ENCODE measurements at places on chromosomes 2 and 18.

GRCh38 chr18:71798986-71799673 lies 745.0 kb downstream of the CBLN2 start:
- DNase-seq = no peak

DNA sequence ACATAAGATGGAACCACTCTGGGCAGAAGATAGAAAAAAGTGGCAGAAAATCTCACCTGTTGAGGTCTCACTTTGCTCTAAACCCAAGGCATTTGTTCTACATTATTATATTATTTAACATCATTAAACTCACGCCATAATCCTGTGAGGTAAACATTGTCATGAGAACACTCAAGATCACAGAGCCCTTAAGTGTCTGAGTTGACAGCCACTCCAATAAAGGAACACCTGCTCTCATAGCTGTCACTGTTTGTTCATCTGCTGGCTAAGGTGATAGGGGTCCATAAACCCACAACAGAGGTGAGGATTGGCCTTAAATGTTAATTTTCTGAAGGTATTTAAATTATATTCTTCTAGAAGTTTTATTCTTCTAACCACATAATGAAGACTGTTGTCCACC lies 439.7 kb downstream of the RIT2 start:
- no peak for DNase-seq

DNA sequence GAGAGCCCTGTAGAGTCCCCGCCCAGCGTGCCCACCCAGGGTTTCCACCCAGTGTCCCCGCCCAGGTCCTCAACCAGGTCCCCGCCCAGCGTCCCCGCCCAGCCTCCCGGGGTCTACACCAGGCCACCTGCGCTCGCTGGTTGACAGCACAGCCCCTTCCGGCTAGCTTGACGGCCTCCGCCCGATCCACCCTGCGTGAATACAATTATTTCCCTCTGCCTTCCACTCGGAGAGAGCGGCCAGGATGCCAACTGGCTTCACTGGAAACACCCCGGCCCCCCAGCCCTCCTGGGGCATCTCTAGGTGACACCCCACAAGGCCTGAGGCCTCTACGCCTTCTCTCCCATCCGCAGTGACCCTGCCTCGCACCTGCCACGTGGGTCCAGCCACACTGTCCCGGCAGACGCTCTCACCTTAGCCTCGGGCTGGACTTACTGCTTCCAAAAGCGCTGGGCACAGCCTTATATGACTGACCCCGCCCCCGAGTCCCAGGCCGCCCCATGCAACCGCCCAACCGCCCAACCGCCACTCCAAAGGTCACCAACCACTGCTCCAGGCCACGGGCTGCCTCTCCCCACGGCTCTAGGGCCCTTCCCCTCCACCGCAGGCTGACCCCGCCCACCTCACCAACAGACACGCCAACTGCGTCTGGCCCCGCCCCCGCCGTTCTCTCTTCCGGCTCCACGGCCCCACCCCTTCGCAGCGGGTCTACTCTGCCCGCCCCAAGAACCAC lies 188.1 kb downstream of the LAMA1 start:
- DNase-seq = no peak

GRCh38 chr2:208311321-208311720 lies 45.3 kb downstream of the PIKFYVE start:
- DNase-seq = no peak

GRCh38 chr2:231422056-231422455 lies 26.5 kb downstream of the B3GNT7 start:
- no peak for DNase-seq

GRCh38 chr2:120540719-120541552 lies 194.7 kb upstream of the GLI2 start:
- no peak for DNase-seq

- no peak for DNase-seq
These were observed 323.0 kb downstream of the TSN start for GRCh38 chr2:122078451-122078850.

GRCh38 chr18:59787998-59788790 lies 91.0 kb upstream of the CCBE1 start:
- peak; percentile 74 for DNase-seq

GRCh38 chr2:134207589-134208209 lies 46.2 kb upstream of the MGAT5 start:
- peak; percentile 28 for DNase-seq

DNA sequence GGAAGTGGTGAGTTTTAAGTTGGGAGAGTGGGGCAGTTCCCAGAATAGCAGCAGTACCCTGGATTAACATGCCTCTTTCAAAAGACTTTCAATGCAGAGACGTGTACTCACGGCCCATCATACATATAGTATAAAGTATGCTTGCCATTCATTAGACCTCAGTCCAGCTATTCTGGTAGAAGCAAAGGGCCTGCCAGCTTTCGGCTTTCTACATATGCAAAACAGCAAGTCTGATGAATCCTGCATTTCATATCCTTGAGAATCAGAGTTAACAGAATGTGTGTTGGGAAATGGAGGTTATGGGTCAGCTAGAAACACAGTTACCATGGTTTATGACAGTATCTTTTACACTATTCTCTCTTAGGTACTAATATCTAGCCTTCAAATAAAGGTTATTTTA lies 27.5 kb downstream of the SATB2 start:
- DNase-seq = no peak

DNA sequence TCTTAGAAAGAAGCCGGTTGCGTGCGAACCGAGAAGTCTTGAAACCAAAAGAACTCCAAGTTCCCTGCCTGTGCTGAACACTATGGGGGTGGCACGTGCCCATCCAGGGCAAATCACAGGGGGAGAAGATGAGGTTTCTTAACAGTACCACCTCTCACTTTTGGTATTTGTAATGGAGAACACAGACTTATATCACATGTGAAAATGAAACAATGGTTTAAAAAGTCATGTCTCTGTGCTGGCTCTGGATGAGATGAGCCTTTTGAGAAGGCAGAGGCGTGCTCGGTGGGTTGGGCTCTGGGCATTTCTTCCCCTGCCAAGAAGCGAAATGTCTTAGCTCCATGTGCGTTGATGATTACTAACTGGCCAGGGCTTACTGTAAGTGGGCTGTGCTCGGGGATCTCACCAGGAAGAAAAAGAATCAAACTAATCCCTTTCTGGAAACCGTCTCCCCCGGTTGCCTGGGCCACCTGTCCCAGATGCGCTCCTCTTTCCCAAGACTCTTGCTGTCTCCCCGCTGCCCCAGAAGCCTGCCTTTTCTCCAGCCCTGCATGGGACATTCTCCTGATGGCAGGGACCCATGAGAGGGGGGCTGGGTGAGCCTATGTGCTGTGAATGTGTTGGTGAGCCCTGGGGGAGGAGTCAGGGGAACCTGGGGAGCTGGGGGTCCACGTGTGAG lies 252.9 kb downstream of the PRKCE start:
- no peak for DNase-seq

DNA sequence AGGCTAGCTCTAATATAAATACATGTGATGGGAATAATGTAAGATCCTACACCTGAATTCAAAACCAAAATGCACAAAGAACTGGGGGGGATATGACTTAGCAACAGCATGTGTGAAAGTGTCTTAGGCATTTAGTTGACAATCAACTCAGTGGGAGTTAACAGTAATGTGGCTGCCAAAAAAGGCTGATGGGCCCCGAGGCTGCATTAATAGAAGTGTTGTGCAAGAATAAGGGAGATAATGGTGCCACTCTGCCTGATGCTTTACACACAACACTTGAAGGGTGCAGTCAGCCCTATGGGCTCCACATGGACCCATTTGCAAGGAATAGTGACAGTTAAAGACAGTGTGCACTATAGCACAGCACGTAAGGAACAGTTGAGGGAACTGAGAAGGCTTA lies 649.4 kb upstream of the ZEB2 start:
- no peak for DNase-seq

DNA sequence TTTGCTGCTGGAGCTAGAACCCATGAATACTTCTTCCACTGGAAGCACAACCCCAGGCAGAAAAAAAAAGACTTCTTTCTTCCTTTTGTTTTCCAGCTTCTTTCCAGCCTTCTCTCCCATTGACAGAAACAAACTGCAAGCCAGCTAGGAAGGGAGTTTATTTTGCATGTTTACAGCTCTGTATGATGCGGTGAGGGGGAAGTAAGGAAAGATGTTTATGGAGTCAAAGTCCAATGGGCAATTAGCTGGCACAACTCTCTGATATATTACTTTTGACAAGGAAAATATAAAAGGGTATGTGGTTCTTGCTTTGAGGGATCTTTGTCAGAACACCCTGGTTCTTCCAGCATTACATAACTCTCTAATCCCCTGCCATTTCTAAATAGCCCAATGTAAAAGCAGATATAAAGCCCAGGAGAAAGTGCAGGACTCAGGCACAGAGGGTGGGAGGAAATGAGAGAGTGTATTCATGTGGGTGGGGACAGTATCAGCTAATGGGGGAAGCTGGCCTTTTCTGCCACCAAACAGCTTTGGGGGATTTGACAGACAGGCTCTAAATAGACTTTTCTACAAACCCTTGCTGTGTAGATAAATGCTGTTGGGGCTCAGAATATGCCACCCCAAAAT lies 9.3 kb upstream of the NMS start:
- no peak for DNase-seq

DNA sequence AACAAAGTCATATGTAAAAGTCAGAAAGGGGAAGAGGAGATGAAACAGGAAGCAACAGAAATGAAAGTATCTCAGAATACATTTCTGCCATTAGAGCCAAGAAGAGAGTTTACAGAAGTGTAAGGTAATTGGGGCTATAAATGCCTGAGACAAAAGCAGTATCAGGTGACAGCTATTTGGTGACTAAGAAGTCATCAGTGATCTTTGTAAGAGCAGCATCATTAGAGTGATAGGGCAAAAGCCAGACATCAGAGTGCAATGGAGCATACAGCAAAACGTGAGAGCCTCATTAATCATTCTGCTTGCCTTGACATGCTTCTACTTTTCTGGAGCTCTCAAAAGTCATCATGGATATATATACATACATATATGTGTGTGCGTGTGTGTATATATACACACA lies 804.7 kb upstream of the PIK3C3 start:
- DNase-seq = no peak

DNA sequence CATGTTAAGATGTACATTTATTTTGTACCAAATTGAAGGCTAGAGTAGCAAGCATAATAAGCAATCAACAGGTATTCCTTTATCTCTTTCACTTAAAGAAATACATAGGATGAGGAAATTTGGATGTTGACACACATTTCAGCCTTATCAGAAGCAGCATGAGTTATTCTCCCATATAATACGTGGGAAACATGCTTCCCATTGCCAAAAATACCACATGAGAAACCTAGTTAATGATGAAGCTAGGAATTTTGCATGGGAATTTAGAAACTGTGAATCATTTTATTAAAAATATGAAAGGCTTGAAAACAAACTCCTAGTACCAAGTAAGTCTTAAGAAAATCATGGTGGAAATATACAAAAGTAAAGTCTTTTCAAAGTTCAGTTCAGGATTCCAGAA lies 751.8 kb downstream of the TSN start:
- DNase-seq = no peak
